EH (cell line): ENCODE measurements at places on chromosomes 12 and 14.

- DNase-seq: peak; percentile 88
These were observed at the start of gene ERBB3 for GRCh38 chr12:56079723-56080555. Gene ERBB3, plus strand, starts transcription at chr12:56080165. Its CDS starts 136 bp downstream, at chr12:56080301.

DNA sequence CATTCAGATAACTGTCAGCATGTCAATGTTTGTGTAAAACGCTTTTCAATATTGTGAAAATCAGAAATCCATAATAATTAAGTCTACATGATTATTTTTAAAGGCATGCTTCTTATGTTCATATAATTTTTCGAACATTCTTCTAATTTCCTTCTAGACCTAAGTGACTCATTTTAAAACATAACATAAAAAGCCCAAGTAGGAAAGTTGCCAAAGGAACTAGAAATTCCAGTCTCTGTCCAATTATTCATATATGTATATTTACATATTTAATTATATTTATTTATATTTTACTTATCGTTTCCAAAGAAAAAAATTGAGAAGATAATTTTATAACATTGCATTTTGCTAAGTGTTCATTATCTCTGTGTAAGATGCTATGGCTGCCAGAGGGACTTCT lies 110.4 kb downstream of the TMTC1 start:
- no peak for DNase-seq

GRCh38 chr12:41636653-41637052 lies 448.5 kb downstream of the PDZRN4 start:
- no peak for DNase-seq

- DNase-seq: no peak
These were observed 1.1 kb upstream of the USP15 start for GRCh38 chr12:62258941-62259630.

- DNase-seq: no peak
These were observed 6.2 kb upstream of the CNOT2 start for GRCh38 chr12:70236990-70237389.

- DNase-seq: peak; percentile 62
These were observed 34.2 kb upstream of the LRP1-AS start for GRCh38 chr12:57181561-57182155.

DNA sequence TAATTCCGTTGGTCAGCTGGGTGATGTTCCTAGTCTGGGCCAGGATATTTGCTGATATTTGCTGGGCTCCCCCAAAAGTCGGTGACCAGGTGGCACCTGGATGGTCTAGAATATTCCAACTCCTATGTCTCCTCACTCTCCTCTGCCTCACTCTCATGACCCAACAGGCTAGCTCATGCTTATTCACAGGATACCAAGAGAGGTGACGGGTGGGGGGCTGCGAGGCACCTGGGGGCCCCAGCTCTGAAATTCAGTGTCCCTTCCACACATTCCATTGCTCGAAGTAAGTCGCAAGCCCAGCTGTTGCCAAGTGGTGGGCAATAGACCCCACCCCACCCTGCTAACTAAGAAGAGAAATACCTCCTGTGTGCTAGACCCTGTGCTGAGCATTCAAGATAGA lies 67.7 kb downstream of the C14orf132 start:
- no peak for DNase-seq

GRCh38 chr12:113912760-113913329 lies 53.3 kb downstream of the RBM19 start:
- DNase-seq: peak; percentile 67

DNA sequence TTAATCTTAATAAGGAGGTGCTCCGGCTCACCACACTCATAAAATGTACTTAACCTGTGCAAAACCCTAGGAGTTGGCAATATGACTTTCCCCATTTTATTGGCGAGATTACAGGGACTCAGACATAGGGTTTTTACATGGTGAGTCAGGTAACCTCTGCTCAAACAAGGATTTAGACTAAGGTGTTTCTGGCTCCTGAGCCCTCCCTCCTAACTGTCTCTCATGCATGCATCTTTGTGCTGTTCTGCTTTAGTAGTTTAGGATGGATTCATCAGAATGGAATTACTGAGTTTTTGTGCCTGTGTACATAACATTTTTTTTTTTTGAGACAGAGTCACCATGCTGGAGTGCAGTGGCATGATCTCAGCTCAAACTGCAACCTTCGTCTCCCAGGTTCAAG lies 993.3 kb upstream of the TMEM132C start:
- DNase-seq: peak; percentile 79

- peak; percentile 29 for DNase-seq
These were observed 122.1 kb downstream of the CALM1 start for GRCh38 chr14:90518941-90519256.

DNA sequence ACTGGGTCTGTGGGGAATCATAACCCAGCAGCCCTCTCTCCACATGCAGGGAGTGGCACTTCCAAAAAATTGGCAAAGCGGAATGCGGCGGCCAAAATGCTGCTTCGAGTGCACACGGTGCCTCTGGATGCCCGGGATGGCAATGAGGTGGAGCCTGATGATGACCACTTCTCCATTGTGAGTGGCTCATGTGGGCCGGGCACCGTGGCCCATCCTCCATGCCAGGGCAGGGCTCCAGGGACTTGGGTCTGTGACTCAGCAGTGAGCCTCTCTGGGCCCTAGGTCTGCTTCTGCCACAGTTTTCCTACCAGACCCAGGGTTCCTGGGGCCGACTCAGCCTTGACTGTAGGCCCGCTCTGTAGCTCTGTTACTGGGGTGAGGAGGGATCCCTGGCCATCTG lies 2.2 kb downstream of the NPFF start:
- peak; percentile 60 for DNase-seq

GRCh38 chr12:28242496-28243309 lies 52.4 kb downstream of the CCDC91 start:
- DNase-seq: no peak

- DNase-seq: no peak
These were observed 651.3 kb downstream of the MED13L start for GRCh38 chr12:115626210-115626609.

DNA sequence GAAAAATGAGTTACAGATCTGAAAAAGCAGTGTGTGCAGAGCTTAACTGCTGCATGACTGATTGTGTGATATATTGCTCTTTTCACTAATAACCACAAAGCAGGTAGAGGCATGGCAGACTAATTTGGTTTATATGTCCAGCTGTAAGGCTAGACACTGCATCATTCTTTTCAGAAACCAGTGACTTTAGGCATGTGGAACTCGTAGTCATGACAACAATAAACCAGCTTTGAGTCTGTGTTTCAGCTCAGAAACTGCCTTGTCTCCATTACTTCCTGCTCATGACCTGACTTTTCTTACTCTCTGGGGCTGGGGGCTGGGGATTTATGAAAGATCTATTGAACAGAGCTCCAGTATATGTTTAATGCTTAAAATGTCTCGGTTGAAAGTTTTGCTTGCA lies 146.8 kb upstream of the LRIG3 start:
- DNase-seq: peak; percentile 74

DNA sequence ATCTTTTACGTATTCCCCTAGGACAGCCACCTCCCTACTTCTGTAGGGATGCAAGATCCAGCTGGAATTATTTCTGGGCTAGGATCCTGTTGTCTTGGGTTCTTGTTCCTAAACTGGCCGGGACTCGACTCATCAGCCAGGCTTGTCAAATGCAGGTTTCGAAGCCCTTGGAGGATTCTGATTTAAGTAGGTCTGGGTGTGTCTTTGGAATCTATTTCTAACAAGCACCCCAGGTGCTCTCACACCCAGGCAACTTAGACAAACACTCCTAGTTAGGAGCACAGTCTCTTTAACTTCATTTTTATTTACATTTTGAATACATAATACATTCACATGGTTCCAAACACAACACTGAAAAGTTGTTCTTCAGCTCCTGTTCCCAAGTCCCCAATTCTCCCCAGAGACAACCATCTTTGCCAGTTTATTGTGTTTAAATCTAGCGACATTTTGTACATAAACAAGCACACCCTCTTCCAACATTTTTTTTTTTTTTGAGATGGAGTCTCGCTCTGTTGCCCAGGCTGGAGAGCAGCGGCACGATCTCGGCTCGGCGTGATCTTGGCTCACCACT lies 20.9 kb downstream of the MORN3 start:
- DNase-seq: no peak
